ENCODE measurements at places on chromosomes 1 and 21.
A peak's percentile ranks its signal among the peaks of the same experiment; 100 is the strongest.

- DNase-seq = no peak
These were observed 28.5 kb upstream of the ABCG1 start for GRCh38 chr21:42190486-42190863.

GRCh38 chr1:84541679-84542078 lies 32.6 kb downstream of the CTBS start:
- DNase-seq = no peak

DNA sequence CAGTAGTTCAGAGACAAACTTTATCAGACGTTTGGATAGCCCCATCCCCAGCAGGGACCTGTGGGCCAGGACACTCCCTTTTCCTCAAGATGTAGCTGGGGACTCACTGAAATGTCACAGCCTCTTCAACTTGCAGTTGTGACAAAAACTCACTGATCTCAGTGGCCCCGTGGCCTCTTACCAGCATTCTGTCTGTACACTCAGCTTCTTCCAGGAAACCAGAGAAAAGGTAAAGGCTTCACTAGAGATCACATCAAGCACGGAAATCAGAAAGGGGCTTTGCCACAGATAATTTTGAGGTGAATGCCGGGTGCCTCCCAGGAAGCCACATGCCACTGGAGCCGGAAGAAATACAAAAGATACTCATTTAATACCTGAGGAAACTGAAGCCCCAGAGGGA lies 122.2 kb downstream of the CCDC185 start:
- peak; percentile 12 for DNase-seq

GRCh38 chr1:55235722-55236121 lies 20.6 kb upstream of the USP24 start:
- DNase-seq = no peak

DNA sequence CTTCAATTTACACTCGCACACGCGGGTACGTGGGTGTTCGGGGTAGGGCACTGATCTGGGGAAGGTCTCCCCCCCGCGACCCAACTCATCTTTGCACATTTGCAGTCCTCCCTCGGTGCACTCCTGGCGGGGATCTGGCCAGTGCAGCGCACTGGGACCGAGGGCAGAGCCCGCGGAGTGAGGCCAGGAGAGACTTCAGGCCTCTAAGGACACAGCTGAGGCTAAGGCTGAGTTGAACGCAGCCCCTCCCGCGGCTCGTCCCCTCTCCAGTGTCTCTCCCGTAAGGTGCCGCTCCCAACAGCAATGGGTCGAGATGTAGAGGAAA lies 936 bp upstream of the NCAM2 start:
- no peak for DNase-seq

DNA sequence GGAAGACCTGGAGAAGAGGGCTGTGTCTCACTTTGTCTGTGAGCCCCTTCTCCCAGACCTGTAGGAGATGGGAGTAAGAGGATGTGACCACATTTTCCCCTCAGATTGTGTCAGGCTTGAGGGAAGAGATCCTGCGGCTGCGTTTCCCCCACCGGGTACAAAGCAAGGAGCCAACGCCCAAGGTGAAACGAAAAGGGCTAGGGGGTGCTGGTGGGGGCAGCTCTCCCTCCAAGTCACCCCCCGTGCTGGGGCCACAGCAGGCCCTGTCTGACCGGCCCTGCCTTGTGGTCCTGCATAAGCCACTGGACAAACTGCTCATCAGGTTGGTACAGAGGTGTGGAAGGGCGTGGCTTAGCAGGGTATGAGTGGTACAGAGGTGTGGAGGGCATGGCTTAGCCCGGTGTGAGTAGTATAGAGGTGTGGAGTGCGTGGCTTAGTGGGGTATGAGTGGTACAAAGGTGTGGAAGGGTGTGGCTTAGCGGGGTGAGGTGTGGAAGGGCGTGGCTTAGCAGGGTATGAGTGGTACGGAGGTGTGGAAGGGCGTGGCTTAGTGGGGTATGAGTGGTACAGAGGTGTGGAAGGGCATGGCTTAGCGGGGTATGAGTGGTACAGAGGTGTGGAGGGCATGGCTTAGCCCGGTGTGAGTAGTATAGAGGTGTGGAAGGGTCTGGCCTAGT lies 30.6 kb downstream of the HYI start:
- no peak for DNase-seq

DNA sequence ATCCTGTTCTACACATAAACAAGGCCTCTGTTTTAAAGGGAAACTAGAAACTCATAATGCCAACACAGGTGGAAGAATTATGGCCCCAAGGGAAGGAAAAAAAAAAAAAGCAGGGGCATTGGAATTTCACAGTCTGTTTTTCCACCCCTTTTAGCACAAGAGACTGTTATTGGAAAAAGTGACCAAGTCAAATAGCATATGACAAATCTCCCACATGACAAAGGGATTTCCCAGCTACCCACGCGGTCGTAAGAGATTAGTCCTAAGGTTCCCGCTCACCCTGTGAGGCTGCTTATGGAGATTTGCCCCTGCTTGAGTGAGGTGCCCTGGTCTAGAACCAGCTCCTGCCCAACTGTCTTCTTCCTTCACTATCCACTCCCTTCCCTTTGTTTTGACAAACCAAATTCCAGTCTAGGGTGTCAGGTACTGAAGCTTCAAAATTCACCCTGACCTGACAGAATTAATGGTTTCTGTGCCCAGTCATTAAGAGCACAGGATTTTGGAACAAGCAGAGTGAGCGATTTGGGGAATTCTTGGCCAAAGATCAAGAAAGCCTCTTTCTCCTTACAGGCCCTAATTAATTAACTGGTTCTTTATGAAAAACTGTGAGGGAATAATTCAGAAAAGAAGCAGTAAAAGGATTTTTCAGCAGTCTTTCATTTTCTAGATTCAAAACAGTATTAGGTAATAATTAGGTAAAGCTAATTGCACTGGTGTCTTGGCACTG lies 107.3 kb downstream of the NMNAT2 start:
- DNase-seq = no peak

DNA sequence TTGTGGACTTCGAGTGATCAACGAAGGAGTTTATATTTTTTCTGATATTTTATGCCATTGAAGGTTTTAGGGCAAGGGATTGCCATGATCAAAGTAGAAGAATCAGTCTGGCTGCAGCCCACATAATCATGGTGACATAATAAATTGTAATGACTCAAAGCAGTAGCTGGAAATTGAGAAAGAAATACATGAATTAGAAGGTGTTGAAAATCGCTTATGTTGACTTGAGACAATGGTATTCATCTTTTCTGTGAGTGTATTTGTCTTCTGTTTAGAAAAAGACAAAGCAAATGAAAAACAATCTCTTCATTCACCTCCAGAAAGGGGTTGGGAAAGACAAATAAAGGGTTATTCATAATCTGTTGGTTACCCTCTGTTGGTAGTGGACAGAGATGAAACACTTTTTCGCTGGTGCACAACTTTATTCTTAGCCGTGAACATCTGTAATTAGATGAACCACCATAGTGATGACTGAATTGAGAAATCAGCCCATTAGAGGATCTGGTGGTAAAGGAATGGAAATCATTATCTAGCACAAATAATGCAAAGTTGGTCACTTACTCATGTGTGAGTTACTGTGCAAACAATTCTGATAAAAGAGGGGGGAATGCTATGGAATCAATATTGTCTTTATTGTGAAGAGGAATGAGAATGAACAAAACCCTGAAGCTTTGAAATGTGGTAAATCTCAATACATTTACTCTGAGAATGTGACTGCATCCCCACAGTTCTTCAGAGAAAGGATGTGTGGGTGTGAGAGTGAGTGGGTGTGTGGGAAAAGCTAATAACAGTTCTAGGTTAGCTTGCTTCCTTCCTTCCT lies 121.8 kb downstream of the NTNG1 start:
- no peak for DNase-seq

- no peak for DNase-seq
These were observed 16.9 kb upstream of the SAMD11 start for GRCh38 chr1:906600-907420.

GRCh38 chr1:235136111-235136510 lies 7.5 kb upstream of the TOMM20 start:
- no peak for DNase-seq

DNA sequence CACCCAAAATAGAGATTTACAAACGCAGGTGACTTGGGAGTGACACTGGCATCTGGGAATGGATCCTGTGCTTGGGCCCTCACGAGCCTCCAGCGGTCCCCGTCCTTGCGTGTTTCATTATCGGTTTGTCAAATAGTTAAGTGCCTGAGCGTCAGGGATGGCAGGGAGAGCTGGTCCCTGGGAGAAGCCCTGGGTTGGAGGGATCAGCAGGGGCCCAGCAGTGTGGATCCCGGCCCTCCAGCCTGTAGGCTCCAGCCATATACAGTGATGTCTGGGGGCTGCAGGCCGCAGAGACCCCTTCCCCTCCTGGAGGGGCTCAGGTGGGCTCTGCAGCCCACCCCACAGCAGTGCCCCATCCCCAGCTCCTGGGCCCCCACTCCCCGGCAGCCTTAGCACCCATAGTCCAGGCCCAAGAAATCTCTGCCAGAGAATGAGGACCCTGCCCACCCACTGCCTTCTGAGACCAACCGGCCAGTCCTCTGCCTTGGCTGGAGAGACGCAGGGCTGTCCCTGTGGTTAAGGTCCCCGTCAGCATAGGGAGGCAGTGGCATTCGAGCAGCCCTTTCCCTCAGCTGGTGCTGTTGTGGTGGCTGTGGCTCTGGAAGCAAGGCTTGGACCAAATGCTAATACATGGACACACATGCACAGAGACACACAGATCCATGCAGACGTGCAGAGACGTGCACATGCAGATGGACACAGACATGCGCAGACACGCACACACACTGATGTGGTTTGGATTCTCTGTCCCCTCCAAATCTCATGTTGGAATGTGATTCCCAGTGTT lies 2.4 kb upstream of the SLC19A1 start:
- DNase-seq = no peak

- no peak for DNase-seq
These were observed 251.8 kb downstream of the RYR2 start for GRCh38 chr1:237293804-237294203.

DNA sequence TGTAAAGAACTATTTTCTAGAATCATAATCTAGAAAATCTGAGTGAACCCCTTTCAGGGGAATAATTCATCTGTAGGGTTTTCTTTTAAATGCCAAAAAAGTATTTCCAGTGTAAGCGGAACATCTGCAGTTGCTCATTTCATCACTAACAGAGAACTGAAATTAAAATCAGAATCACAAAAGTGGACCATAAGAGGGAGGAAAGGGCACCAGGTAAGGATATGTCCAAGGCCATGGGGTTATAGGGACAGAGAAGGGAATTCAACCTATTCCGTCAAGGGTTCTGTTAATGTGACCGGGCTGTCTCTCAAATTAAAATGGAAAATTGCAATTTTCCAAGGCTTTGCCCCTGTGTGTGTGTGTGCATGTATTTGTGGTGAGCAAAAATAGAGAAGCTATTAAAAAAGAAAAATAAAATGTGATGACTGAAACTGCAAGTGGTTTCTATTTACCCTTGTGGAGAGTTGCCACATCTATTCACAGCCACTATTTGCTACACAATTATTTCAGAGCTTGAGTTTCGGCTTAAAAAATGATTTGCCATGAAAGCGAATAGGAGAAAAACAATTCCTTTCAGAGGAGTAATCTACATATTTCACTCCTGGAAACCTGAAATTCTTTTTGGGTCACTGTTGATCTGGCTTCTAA lies 53.1 kb downstream of the APP start:
- no peak for DNase-seq

DNA sequence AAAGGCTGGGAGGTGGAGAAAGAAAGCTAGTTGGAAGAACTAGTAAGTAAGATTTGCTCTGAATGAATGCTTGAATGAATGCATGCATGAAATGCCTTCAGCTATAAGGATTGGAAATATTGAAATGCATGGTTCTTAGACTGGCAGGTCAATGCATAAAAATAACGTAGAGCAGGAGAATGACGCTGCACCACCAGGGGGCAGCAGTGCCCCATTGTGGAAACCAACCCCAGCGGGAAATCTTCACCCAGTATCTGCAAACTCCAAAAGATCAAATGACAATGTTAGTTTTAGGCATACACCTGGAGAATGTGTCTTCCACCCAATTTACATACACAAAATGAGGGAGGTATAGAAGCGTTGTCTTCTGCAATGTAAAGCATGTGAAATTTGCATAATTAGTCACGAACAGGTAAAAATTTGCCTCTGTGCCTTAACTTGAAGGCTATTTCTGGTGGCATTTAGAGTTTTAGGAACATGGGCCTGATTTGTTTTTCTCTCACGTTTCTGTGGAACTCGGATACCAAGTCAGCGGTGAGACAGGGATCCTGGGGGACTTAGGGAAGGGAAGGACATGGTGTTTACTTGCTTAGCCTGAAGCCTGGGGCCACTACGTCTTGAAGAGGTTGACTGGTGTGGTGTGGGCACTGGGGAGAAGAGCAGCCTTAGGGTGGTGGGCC lies 78.6 kb downstream of the HHAT start:
- DNase-seq = peak; percentile 42

DNA sequence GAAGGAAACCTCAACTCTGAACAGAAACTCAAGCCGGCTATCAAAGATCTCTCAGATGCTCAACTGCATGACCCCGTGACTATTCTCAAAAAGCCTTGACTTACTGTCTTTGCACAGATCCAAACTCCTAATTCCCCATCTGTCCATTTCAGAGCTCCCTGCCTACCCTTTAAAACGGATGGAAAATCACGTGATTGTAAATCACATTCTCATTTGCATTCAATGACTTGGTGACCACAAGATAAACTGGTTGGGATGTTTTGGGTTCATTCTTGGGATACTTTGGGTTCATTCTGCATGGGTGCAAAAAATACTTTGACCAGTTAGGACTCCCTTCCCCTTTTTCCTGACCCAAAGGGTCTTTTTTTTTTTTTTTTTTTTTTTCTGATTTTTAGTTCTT lies 41.3 kb upstream of the RUNX1 start:
- DNase-seq = no peak

DNA sequence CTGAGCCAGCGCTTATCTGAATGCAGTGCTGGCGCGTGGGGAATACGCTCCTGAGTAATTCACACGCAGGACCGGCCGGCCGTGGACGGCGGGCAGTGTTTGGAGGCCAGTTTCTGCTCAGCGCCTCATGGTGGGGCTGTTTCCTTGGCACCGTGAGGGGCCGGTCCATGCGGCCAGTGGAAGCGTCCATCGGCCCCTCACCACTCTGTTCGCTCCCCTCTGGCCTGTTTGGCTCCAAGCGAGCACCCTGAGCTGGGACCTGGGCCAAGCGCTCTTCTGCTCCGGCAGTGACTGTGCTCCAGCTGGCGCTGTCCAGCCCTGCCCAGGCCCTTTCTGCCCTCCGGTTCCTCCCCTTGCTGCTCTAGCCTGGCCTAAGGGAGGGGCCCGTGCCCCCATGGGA lies 16.3 kb upstream of the PLCH2 start:
- no peak for DNase-seq

- DNase-seq = no peak
These were observed 308.3 kb upstream of the AJAP1 start for GRCh38 chr1:4346131-4346530.

GRCh38 chr1:150749720-150750311 lies 15.8 kb downstream of the CTSS start:
- DNase-seq = no peak

Measured in stimulated activated CD8-positive, alpha-beta memory T cell treated with anti-CD3 and anti-CD28 coated beads, Interleukin-7, amount 100 ng/mL, for 1 hour (primary cell).